Hematopoietic multipotent progenitor cell treated with erythropoietin and hydrocortisone succinate and interleukin-3 and kit ligand, for 17 days (in vitro differentiated cells): ENCODE measurements at places on chromosomes 6 and 20.

DNA sequence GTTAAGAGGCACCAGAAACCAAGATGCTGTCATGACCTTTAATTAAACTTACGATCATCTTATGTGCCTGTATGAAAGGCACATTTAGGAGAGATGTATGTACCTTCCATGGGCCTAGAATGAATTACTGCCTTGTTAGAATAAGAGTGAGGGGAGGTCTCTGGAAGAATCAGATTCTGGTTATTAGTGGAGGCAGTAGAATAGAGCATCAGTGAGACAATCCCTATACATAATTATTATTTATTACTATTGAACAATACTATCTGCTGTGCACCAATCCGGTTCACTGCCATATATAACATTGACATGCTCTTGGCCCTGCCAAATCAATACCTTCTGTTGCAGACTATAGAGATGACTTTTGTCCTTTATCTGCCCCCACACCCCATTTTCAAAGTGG, 776.5 kb downstream of the DHX35 start:
- no peak for DNase-seq

GRCh38 chr6:120951258-120951657, 383.0 kb downstream of the TBC1D32 start:
- no peak for DNase-seq

GRCh38 chr6:815348-815738, 122.4 kb upstream of the EXOC2 start:
- DNase-seq = no peak

DNA sequence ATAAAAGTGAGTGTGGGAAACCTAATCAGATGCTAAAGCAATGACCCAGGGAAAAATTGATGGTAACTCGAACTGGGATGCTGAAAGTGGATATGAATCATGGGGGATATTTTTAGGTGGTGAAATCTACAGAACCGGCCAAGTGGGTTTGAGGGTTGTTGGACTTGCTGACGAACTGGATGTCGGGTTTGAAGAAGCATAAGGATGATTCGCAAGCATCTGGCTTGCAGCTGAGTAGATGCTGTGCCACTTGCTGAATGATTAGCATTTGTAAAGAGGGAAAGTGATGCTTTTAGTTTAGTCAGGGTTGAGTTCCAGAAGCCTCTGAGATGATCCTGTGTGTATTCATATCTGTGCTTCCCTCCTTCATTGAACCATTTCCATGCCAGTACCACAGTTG, 54.9 kb downstream of the UBR2 start:
- DNase-seq = no peak

- DNase-seq = no peak
Observed at GRCh38 chr20:50876063-50876685, 55.1 kb downstream of the ADNP start.

DNA sequence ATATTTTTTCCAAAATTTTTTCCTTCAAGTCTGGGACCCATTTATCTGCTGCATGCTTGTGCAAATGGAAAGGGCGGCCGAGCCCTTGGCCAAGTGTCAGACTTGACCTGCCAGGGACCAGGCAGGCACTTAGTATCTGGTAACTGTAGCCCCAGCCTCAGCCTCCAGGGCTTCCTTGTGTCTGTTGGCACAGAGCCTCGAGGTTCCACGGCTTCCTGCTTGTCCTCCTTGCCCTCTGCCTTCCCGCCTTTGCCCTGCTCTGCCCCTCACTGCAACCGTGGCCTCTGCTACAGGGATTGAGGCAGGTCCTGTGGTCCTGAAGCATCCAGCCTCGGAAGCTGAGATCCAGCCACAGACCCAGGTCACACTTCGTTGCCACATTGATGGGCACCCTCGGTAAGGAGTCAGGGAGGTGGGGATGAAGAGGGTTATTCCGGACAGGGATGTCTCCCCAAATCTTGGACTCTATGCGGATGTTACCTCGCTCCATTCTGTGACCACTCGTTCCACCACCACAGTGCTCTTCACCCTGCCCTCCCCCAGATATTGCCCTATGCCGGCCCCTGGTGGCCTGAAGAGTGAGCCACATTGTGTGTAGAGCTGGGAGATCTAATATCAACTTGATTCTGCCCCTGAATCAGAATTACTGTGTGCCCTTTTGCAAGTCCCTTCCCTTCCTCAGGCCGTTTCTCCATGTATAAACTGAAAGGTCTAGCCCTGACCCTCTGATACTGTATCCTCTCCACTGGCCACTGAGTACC, 41.5 kb upstream of the SRF start:
- peak; percentile 51 for DNase-seq

DNA sequence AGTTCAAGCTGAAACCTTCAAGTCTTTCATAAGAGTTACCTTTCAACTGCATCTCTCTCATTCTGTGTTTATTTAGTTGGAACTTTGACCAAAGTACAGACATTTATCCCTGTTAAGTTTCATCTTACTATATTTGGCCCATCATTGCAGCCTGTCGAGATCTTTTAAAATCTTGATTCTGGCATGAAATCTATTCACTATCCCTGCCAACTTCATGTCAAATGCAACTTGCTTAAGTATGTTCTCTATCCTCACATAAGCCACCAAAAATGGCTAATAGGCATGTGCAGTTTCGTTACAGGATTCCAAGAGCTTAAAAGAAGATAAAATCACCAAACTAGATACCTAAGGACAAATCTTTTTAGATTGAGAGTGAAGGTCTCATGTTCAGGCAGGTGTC, 117.5 kb upstream of the KCNQ5 start:
- no peak for DNase-seq

- DNase-seq = no peak
Observed at GRCh38 chr20:15288106-15288505, 950.7 kb upstream of the FLRT3 start.

DNA sequence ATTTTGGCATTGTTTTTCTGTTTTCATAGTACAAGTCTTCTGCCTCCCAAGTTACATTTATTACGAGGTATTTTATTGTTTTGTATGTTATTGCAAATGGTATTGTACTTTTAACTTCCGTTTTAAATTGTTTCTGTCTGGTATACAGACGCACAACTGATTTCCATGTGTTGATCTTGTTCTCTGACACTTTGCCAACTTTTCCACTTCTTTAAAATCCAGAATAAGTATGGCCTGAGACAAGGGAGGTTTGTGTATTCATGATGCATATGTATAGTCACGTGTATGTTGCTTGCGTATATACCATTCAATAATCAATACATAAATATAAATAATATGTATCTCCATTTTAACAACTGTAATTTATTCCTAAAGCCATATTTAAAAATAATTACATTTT, 41.2 kb downstream of the THBS2 start:
- no peak for DNase-seq

GRCh38 chr6:6600875-6601274, 12.4 kb downstream of the LY86 start:
- DNase-seq = no peak

- DNase-seq = no peak
Observed at GRCh38 chr6:17984812-17985670, 2.4 kb downstream of the KIF13A start.

DNA sequence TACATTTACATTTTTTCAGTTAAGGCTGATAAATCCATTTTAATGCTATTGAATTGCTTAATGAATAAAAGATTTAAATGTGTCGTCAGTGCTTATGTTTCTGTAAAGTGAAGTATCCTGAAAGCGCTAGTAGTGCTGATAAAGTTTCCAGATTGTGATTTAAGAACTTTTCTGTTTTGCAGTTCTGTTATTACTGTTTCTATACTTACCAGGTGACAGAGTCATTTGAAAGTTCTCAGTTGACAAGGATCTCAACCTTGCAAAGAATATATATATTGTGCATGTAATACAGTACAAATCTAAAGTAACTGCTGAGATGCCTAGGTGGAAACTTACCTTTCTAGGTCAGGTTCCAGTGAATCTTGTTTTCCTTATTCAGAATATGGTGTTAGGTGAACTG, 201.8 kb downstream of the ARID1B start:
- DNase-seq = no peak

GRCh38 chr6:118253741-118254140, 294.4 kb upstream of the PLN start:
- DNase-seq = no peak

GRCh38 chr20:19907326-19908056, 109.7 kb upstream of the NAA20 start:
- no peak for DNase-seq

- peak; percentile 39 for DNase-seq
Observed at GRCh38 chr20:32285621-32286371, 8.3 kb downstream of the KIF3B start.

GRCh38 chr6:156406099-156406498, 371.1 kb upstream of the ARID1B start:
- no peak for DNase-seq

GRCh38 chr6:118565311-118565960, 17.3 kb downstream of the PLN start:
- DNase-seq = no peak

DNA sequence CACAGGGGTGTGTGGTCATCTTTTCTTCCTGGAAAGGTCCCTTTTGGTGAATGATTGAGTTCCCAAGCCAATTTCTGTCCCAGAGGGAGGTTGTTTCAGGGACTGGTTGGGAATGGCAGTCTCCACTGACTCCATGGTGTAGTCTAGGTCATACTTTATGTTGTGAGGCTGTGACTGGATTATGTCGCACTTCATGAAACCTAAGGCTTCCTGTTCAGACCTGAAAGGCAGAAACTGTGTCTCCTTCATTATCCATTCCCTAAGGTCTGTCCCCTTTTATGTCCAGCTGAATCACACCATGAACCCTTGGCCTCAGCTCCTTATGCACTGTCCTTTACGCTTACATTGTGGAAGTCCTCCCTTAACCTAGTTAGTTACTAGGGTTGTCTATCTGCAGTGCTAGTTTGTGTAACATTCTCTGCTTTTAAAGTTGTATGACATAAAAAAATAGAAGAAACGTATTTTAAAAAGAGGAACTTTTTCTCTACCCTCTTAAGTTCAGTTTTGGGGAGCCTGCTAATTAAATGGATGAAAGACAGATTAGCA, 191.3 kb downstream of the JARID2 start:
- DNase-seq = no peak

GRCh38 chr20:38170826-38171674, 6.0 kb upstream of the TGM2 start:
- no peak for DNase-seq

- DNase-seq = no peak
Observed at GRCh38 chr6:123439371-123439770, 197.4 kb downstream of the TRDN start.

DNA sequence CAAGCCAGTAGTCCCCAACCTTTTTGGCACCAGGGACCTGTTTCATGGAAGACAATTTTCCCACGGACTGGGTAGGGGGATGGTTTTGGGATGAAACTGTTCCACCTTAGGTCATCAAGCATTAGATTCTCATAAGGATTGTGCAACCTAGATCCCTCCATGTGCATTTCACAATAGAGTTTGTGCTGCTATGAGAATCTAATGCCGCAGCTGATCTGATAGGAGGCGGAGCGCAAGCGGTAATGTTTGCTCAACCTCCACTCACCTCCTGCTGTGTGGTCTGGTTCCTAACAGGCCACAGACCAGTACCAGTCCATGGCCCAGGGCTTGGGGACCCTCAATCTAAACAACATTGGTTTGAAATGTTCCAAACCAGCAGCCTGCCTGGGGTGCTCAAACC, 137.0 kb upstream of the STXBP5 start:
- no peak for DNase-seq

DNA sequence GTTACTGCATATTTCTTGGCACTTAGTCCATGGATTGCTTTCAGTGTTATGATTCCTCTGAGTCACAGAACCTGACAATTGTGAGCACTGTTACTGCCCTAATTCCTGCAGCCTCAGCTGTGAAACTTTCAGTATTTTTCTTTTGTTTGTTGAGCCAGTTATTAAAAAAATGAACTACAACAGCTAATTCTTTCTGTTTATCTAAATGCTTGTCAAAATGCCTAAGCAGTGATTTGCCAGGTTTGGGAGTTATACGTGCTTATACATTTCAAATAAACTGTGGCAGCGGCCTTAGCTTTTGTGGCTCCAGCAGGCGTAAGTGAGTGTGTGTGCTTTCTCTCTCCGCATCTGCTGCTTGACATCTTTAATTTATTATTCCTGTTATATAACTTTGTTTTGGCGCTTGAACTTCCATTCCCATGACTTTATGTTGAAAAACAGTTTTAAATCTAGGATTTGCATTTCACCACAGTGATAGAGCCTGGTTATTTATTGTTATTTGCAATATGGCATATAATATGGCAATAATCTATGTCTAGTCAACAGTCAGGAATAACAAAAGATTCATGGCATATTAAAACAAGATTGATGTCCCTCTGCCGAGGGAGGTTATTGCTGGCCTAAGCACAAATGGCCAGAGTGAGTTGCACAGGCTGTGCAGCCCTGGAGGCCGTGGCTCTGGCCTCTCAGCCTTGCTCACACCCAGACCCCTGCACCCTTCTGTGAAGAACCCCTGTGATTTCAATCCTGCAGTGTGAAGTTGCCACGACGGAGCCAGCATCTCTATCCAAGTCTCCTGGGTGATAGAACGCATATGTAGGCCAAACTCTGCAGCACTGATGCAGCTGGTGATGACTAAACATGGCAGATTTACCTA, 303.4 kb downstream of the THBS2 start:
- DNase-seq = no peak

DNA sequence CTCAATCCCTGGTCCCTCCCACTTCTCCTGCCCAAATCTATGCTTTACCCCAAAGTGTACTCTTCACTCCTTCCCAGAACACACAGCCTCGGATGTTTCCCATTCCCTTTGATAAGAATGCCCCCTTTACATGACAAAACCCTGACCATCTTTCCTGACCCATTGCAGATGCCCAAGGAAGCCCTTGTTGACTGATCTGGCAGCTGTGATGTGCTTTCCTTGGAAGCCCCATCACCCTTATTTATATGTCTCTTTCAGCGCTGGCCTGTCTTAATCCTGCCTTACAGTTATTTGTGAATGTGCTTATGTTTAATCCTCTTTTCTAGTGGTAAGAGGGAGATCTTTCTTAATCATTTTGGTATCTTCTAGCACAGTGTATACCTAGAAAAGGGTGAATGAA, 523.1 kb downstream of the CD83 start:
- no peak for DNase-seq

DNA sequence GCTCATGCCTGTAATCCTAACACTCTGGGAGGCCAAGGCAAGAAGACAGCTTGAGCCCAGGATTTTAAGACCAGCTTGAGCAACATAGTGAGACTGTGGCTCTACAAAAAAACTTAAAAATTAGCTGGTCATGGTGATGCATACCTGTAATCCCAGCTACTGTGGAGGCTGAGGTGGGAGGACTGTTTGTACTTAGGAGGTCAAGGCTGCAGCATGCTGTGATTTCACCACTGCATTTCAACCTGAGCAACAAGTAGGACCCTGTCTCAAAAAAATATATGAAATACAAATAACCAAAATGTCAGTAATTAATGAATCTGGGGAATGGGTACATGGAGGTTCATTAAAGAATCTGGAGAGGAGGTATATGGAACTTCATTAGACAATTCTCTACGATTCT, 9.9 kb downstream of the FKBP5 start:
- no peak for DNase-seq

- no peak for DNase-seq
Observed at GRCh38 chr6:49522710-49523593, 23.2 kb downstream of the GLYATL3 start.

DNA sequence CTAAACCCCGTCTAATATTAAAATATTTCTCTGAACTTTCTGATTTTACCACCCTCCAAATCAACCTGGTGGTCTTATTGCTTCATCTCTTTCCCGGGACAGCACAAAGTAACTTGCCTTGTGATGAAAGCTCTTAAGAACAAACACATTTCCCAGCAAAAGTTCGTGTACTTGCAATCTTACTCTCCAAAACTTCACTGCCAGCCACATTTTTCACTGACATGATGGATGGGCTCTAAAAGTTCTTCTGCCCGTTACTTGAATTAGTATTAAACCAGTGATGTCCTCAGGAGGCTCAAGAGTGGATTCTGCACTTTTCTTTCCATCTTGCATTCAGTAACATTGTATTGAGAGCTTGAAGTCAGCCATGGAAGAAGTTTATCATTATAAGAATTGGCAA, 731.6 kb upstream of the GJE1 start:
- DNase-seq = no peak
